CD4-positive, alpha-beta T cell treated with Interferon alpha-2 for 1 hour (primary cell): ENCODE measurements at places on chromosomes 6 and 20.

- DNase-seq = no peak
Observed at GRCh38 chr6:128425856-128426255, 94.5 kb downstream of the PTPRK start.

DNA sequence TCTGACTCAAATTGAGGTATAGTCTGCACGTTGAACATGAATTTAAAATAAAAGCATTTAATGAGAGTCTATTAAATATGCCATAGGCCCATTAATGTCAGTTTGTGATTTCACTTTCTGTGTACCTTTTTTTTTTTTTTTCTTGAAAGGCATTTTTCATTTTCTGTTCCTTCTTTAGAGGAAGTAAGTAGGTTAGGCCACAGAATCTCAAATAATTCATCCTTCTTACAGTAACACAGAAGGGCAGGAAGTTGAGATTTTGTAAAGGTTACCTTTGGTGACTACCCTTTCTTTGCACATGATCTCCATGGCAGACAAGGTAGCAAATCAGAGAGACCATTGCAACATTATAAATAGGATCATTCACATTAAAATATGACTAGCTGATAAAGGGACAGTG, 9.6 kb downstream of the L3MBTL3 start:
- DNase-seq = no peak

DNA sequence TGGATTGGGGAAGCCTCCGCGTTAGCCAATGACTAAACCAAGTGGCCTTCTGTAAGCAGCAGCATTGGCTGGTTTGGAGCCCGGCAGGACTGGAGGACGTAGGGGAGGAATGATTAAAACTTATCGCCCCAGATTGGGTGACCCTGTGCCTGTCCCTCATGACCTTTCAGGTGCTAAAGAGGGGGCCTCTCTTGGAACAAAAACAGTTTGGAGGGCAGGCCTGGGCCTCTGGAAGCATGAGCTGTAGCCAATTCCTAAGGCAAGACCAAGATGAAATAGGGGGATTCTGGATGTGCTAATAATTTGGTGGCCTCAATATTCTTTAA, 1.4 kb downstream of the GMPR start:
- peak; percentile 49 for DNase-seq

DNA sequence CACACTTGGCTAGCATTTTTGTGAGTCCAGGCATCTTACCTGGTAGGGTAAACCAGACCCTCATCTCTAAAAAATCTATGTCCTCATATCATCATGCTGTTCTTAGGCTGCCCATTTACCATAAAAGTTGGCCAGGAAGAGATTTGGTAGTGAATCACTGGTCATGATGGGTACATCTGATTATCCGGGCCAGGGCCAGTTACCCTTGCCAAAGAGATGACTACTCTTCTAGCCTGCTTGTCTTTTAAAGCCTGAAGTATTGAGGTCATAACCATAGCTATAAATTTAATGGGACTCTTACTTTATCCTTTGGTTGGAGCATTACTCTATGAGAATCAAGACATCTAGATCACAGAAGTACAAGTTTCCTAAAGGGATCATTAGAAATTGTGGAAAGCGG, 276.8 kb downstream of the TENT5A start:
- no peak for DNase-seq

GRCh38 chr6:74510878-74511277, 695.0 kb downstream of the COL12A1 start:
- DNase-seq = no peak

DNA sequence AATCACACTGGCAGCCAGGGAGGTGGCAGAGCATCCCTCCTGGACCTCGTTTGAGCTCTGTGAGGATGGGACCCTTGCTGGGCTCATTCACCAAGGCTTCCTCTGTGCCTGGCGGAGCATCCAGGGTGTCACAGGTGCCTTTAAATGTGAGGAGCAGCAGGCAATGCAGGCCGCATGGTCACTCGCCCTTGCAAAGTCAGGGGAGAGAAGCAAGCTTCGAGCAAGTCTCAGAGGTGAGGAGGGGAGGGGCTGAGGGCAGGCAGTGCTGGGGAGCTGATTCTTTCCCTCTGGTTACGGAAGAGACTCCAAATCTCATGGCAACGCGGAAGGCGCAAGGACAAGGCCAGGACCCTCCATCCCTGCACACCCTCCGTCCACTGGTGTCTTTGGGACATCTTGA, 182.7 kb upstream of the PMEPA1 start:
- no peak for DNase-seq

GRCh38 chr6:15129887-15130286, 116.0 kb upstream of the JARID2 start:
- no peak for DNase-seq

DNA sequence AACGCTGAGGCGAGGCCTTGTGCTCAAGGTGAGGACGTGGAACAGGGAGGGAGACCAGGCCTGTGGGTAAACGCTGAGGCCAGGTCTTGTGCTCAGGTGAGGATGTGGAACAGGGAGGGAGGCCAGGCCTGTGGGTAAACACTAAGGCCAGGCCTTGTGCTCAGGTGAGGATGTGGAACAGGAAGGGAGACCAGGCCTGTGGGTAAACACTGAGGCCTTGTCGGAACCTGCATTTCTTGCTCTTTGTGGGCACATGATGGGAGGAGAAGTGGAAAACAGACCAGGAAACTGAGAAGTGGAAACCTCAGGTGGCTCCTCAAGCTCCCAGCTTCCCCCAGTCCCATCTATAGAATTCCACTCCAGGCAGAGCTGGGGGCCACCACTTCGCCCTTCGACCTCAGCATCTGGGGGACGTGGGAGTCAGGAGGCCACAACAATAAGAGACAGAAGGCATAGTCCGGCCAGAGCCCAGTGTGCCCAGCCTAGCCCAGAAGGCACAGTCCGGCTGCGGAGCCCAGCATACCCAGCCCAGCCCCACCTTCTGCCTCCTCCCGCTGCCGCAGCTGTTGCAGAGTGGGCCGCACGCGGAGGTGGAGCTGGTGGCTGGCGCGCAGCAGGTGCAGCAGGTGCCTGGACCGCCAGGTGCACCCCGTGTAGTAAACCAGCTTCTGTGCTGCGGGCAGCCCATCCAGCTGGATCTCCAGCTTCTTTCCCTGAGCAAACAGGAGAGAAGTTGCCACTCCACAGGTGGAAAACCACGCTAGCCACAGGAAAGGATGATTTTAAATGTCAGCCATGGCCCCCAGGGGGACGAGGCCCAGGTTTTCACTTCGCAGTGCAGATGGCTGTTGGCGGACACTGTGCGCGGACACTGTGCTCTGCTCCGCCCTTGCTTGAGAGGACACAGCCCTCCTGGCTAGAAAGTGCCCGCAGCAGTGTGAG, 17.5 kb downstream of the FRMD1 start:
- no peak for DNase-seq

DNA sequence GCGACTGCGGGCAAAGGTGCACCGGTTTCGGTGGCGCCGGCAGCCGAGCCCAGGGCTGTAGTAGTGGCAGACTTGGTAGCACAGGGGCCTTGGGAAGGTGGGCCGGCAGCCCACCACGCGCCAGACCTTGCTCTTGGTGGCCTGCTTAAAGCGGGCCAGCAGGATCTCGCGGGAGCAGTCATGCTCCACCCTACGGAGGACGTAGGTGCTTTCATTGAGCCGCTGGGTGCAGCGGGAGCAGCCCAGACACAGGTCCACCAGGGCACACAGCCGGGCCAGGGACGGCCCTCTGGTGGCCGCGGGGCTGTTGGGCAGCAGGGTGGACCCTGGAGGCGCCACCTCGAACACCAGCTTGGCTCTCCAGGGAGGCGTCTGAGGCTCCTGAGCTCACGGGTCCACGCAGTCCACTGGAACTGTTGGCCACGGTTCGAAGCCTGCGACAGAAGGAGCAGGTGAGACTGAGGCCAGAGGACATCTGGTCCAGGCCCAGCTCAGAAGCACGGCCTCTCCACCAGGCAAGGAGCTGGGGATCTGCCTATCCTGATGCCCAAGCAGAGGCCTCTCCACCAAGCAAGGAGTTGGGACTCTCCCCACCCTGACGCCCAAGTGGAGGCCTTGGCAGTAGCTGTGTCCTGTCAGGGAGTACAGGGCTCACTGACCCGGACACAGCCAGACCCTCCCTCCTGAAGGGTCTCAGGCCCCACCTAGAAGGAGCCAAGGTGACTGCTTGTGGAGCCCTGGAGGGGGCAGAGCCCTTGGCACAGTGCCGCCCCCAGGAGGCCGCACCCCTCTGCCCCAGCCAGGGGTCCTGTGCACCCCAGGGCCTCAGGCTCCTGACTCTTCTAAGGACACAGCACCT, 1.0 kb downstream of the HELZ2 start:
- peak; percentile 24 for DNase-seq

DNA sequence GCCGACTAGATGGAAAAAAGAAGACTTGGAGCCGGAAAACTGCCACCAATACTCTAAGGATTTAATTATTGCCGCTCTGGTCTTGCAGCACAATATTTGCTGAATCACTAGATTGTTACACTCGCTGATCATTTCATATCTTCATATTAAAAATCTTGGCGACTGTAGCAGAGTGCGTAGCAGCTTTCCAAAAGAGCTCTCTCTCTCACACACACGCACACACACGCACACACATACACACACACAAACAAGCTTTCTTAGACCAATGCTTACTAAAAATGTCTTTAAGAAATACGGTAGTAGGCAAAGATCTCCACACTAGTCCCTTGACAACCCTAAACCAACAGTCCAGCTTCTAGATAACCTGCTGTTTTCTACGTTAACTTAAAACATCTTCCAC, 7.7 kb downstream of the GRIK2 start:
- DNase-seq = no peak

GRCh38 chr20:21490105-21490504, 23.8 kb downstream of the NKX2-2 start:
- DNase-seq = no peak

GRCh38 chr6:128005009-128005408, 104.2 kb upstream of the THEMIS start:
- no peak for DNase-seq

DNA sequence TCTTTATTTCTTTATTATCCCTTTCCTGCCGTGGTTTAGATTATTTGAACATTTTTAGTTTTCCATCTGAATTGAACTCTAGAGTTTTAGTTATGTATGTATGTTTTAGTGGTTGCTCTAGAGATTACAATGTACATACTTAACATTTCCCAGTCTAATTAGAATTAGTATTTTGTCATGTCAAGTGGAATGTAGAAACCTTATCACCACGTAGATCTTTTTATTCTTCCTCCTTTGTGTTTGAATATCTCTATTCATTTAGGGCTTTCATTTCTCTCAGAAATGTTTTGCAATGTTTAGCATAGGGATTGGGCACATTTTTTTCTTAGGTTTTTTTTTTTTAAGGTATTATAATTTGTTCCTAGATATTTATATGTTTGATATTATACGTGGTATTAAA, 73.1 kb upstream of the EZR start:
- no peak for DNase-seq

GRCh38 chr6:43706788-43707187, 19.2 kb upstream of the MRPS18A start:
- DNase-seq = no peak

DNA sequence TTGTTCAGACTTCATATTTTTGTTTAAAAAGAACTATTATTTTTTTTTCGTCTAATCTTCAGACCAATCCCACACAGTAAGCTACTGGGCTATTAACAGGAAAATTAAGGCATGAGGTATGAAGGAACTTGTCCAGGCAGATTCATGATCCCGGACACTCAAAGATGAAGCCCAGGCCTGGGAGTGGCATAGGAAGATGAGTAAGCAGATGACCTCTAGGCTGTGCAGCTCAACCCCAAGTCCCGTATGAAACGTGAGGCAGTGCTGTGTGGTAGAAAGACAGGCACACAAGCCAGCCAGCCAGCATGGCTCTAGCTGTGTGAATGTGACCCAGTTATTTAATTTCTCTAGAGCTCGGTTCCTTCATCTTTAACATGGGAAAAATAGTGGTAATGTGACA, 231.9 kb downstream of the CLIC5 start:
- no peak for DNase-seq

- DNase-seq = no peak
Observed at GRCh38 chr6:423055-423798, 31.7 kb downstream of the IRF4 start.

- no peak for DNase-seq
Observed at GRCh38 chr20:40902661-40903060, 126.0 kb upstream of the TOP1 start.

DNA sequence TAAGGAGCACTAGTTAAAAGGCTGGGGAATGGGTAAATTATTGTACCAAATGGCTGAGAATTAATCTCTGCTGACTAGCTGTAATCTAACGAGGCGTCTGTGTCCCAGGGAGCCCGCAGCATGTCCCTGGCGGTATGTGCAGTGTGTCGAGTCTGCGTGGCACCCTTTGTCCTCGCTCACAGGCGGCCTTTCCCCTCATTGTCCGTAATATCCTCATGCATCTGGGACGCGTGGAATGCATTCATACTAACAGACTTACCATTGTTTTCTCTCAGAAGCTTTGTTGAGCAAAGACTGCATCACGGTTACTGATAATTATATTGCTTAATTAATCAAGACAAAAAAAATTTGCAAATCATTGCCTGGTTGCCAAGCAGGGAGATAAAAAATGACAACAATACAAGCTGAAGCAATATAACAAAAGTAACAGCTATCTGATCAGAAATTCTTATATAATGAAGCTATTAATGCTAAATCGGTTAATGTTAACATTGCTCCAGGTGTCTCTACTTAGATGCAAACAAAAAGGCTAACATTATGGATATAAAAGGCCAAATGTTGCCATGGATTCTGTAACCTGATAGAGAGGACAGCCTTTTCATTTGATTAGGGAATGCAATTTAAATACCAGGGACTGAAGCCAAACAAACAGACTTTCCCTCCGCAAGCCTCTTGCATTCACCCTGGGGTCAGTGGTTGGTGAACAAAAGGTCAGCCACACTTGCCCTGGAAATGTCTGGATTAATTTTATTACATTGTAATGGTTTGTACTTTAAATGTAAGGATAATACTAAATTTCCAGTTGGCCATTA, 124.8 kb downstream of the INSM1 start:
- DNase-seq = no peak

DNA sequence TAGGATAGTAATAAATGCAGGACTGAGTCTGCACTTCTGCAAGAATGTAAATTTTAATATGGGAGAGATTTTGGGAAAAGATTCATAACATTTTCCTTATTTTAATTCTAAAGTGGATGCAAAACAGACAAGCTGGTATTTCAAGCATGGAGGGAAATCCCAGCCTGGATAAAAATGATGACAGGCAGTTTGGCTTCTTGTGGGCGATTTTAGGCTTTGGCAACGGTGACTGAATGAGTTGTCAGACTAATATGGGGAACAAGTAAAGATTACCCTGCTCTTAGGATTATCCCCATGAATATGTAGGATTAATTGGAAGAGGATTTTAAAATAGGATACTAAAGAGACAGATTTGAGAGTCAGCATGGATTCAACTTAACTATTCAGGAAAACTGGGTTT, 21.0 kb downstream of the OGFRL1 start:
- no peak for DNase-seq

DNA sequence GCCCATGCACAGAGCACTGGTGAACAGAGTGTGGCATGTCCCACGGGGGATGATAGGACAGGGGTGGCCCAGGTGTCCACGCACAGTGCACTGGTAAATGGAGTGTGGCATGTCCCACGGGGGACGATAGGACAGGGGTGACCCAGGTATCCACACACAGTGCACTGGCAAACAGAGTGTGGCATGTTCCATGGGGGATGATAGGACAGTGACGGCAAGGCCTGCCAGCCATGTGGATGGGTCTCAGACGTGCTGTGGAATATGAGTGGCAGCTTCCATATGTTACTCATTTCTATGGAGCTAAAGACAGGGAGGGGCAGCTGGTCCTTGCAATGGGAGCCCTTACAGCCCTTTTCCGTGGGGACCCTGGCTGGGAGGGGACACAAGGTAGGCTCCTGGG, 168.7 kb downstream of the CDH4 start:
- DNase-seq = no peak
